ENCODE measurements at places on chromosomes 5 and 9.

- no peak for DNase-seq
Observed at GRCh38 chr9:34746526-34746925, 36.6 kb upstream of the CCL21 start.

DNA sequence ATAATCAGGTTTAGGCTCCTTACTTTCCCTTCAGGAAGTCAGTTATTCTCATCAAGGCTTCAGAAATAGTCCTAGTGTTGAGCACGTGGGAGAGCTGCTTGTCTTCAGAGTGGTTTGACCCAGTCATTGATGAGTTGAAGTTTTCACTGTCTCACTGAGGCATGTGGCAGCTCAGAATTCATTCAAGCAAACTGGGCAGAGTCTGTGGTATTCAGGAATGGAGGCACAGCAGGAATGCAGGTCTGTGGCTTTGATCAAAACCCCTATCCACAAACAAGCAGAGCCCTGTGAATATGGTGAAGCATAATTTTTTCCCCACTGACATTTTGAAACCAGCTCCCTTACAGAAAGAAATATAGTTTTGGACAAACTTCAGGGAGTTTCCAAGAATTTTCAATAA, 207.3 kb downstream of the CD180 start:
- DNase-seq = no peak

- DNase-seq = no peak
Observed at GRCh38 chr5:91938441-91938840, 555.3 kb upstream of the ARRDC3 start.

DNA sequence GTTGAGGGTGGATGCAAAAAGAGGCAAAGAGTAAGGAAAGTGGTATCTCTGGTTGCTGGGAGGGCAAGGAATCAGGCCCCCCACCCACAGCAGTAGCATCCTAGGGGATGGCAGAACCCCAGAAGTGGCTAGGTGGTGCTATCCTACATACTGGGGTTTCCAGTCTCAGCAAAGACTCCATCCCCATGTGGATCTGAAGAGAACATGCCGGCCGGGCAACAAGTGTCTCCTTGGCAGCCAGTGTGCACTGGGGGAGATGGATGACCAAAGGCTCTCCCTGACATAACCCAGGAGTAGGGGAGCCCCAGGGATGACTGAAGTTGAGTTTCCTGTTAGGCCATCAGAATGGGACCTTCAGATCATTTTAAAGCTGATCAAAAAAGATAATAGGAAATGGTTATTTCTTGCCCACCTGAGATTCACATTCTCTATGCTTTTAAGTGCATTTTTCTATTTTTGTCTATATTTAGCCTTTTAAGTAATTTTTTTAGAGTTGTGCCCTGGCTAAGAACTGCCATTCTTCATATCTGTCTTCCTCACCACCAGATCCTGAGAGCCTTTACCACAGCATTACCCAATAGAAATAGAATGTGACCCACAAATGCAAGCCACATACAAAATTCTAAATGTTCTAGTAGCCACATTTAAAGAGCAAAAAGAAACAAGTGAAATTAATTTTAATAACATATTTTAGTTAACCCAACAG, 78.7 kb upstream of the SMIM23 start:
- peak; percentile 23 for DNase-seq

- no peak for DNase-seq
Observed at GRCh38 chr5:141484310-141484640, 555 bp upstream of the PCDHGC4 start.

DNA sequence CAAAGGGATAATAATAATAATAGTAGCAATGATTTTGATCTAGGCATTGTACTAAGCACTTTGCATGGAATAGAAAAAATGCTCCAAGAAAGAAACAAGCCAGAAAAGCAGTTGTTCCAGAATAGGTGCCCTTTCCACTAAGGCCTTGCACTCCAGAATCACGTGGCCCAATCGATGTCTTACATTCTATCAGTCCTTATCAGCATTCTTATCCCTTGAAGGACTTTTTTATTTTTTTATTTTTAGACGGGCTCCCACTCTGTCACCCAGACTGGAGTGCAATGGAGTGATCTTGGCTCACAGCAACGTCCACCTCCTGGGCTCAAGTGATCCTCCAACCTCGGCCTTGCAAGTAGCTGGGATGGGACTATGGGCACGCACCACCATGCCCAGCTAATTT, 36.5 kb downstream of the PDZD2 start:
- no peak for DNase-seq

DNA sequence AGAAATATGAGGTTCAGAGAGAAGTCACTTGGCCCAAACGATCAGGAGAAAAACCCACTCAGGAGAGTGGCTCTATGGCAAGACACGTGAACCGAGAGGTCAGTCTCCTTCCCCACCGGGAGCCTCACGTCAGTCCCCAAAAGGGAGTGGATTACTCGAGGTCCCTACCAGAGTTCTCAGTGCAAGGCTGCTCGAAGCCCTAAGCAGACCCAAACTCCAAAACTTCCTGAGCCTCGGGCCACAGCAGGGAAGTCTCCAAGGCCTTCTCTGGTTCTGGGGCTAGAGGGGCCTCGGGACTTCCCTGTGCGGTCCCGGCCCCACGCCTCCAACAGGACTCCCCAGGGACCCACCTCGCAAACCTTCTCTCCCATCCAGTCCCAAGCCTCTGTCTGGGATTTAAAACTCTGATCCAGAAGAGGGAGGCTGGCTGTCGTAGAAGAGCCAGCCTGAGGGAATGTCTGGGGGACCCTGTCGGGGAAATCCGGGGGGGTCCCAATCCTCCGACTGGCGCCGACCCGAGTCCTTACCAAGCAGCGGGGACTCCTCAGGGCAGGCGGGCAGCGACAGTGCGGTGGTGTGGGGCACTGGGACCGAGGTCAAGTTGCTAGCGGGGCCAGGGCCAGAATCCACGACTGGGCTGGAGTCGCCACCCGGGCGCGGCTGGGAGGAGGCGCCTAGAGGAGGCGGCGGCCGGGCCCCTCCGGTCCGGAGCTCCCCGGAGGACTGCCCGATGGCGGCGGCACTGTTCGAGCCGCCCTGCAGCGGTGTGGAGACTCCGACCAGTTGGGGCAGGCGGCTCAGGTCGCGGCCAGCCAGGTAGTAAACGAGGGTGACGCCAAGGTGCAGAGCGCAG, 679 bp downstream of the B4GALT1 start:
- DNase-seq = no peak

DNA sequence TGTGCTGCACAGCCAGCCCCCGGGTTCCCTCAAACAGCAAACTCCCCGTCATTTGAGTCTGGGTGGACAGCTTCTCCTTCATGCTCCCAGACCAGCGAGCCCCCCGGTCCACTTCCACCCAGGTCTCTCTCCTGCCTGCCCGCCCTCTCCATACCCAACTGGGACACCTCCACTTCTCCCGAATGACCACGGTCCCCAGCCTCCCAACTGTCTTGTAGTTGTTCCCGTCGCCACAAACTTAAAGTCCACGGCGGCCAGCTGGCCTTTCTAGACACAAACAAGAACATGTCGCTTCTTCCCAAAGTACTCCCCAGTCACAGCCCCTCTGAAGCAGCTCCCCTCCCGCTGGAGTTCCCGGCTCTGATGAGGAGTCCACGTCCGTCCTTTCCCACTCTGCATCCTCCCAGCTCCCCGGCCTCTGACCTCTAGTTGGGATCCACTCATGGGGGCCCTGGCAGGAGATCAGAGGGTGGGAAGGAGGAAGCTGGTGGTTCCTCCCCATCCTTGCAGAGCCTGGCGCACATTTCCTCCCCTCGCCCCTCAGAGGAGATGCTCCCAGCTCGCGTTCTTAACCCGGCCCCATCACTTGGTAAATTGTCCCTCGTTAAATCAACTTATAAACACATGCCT, 24.1 kb upstream of the PPP1R26 start:
- DNase-seq = no peak

- no peak for DNase-seq
Observed at GRCh38 chr5:40557501-40557900, 122.2 kb upstream of the PTGER4 start.

GRCh38 chr9:133525677-133526076, 918 bp upstream of the MYMK start:
- DNase-seq = no peak

GRCh38 chr9:78005231-78006002, 26.2 kb downstream of the GNAQ start:
- no peak for DNase-seq

- no peak for DNase-seq
Observed at GRCh38 chr9:128201441-128202369, 1.5 kb upstream of the DNM1 start.

DNA sequence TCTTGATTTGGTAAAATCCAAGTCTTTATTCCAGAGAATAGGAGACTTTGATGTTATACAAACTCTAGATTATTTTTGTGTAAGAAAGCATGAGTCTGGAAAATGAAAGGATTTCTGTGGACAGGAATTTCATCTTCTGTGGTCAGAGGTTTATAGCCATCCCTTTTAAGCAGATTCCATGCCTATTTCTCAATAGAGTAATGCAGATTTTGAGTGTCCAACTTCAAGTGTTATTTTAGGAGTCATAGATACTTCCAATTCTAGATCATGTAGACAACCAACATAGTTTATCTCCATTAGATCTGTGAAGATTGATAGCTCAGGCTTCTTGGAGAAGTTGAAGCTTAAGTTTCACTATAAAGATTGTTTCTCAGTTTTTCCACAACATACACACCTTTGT, 379.7 kb downstream of the PSAT1 start:
- no peak for DNase-seq

GRCh38 chr5:35799753-35800152, 56.9 kb upstream of the IL7R start:
- DNase-seq = no peak

GRCh38 chr5:105885266-105885665, 1785.5 kb downstream of the EFNA5 start:
- no peak for DNase-seq

- DNase-seq = no peak
Observed at GRCh38 chr9:36713515-36714490, 141.1 kb downstream of the MELK start.

GRCh38 chr9:136947955-136948510, 3.0 kb downstream of the C8G start:
- peak; percentile 82 for DNase-seq

DNA sequence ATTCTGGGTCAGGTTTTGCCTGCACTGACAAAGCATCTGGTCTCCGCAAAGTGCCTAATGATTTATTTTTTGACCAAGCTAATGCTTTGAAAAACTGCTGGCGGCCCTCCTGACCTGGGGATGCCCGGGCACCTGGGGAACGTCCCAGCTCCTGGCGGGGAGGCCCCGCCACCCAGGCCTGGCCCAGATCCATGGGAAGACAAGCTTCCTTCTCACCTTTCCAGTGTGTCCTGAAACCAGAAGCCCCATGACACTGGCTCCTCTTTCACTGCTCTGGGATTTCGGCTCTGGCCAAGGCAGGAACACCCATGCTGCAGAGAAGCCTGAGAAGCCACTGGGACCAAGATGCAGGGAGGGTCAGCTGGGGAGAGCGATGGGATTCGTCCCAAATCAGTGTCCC, 144.1 kb downstream of the SEC61B start:
- DNase-seq = no peak

- no peak for DNase-seq
Observed at GRCh38 chr9:97907632-97908031, 14.7 kb downstream of the TRMO start.

DNA sequence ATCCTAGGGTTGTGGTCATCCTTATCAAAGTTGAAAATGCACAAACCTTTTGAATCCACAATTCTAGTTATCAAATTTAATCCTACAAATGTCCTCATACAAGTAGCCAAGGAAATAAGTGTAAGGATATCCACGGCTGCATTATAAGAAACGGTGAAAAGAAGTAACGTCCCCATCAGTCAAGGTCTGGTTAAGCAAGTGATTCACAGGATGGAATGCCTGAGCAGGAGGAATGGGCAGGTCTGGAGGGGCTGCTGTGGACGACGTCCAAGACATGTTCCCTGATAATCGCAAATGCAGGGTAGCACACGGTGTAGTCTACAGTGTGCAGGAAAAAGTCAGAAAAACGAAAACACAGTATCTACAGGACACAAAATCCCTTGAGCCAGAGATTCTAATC, 118.6 kb downstream of the ADAMTS2 start:
- DNase-seq = no peak

GRCh38 chr5:137636830-137637714, 98.8 kb downstream of the KLHL3 start:
- no peak for DNase-seq

DNA sequence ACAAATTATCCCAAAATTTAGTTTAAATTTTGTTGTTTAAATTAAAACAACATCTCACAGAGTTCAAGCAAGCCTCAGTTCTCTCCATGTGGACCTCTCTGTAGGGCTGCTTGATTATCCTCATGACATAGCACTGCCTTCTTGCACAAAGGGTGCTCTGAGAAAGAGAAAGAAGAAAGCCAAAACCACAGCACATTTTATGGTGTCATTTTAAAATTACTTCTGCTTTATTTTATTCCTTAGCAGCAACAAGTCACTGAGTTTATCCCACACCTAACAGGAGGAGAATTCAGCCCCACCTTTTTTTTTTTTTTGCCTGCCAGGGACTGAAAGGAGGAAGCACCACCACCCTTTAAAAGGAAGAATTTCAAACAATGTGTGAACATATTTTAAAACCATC, 12.8 kb upstream of the KCNV2 start:
- no peak for DNase-seq

DNA sequence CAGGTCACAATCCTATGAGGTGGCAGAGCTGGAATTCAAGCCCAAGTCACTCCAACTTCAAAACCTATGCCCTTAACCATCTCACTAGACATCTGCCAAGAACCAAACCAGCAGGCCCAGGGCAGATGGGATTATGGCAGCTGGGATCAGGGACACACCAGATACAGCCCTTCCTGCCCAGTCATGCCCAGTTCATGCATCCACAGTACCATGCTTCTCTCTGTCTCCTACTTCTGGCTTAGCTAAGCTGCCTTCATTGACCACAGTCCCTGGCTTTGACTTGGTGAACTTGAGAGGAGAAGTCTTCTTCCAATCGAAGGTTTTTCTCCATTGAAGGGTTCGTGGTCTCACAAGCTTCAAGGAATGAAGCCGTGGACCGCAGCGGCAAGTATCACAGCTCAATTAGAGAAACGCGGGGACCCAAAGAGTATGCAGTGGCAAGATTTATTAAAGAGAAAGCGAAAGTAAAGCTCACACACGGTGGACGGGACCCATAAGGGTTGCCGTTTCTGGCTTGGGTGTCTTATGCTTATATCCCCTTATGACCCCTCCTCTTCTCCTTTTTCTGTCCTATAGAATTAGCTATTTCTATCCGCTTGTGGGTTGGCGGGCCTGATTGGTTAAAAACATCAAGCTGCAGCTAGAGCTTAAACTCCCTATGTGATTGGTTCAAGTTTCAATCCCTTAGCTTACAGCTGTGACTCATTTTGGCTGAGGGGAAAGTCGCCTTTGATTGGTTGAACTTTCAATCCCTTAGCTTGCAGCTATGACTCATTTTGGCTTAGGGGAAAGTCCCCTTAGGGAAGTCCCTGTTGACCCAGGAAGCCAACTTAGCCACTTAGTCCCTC, 101.2 kb downstream of the TRIM36 start:
- no peak for DNase-seq

- no peak for DNase-seq
Observed at GRCh38 chr5:78647351-78647818, 1.2 kb downstream of the LHFPL2 start.

- no peak for DNase-seq
Observed at GRCh38 chr9:113584428-113585084, 121.0 kb downstream of the RGS3 start.

Data from H1 (cell line).